ENCODE measurements at places on chromosomes 5 and 9. TPM values are rescaled to one million over a fixed set of nuclear protein-coding genes. Genes with fewer than 3 reads are reported as not detected.

SLC27A6 gene
- polyA plus RNA-seq, result 0.50 TPM

PCDHA2 gene
- polyA plus RNA-seq, result 0.06 TPM

UGCG gene
- 11.6 TPM for polyA plus RNA-seq

RBM18 gene
- polyA plus RNA-seq, result 15.7 TPM

PCDHB3 gene
- 0.68 TPM for polyA plus RNA-seq

CMYA5 gene
- 1.3 TPM for polyA plus RNA-seq

ENG gene
- 84.0 TPM for polyA plus RNA-seq

LCN12 gene
- polyA plus RNA-seq, result 88.7 TPM

C5orf58 gene
- polyA plus RNA-seq, result not detected

ACTL7A gene
- not detected for polyA plus RNA-seq

RASEF gene
- 2.2 TPM for polyA plus RNA-seq

WNT8A gene
- polyA plus RNA-seq, result not detected

ZNF608 gene
- 11.6 TPM for polyA plus RNA-seq

ACTL7B gene
- not detected for polyA plus RNA-seq

MARVELD2 gene
- 7.2 TPM for polyA plus RNA-seq

RNF208 gene
- polyA plus RNA-seq, result 9.4 TPM

BAAT gene
- not detected for polyA plus RNA-seq

SUSD3 gene
- not detected for polyA plus RNA-seq

SHISAL2B gene
- polyA plus RNA-seq, result not detected

HMGCS1 gene
- polyA plus RNA-seq, result 210 TPM

SPATA31C1 gene
- 0.13 TPM for polyA plus RNA-seq

TNFSF15 gene
- polyA plus RNA-seq, result 13.2 TPM

STK32A gene
- polyA plus RNA-seq, result 0.92 TPM

CLPTM1L gene
- polyA plus RNA-seq, result 94.4 TPM

DEPDC1B gene
- 25.4 TPM for polyA plus RNA-seq

RACK1 gene
- 2,196 TPM for polyA plus RNA-seq

HAVCR2 gene
- polyA plus RNA-seq, result 3.0 TPM

APBB3 gene
- polyA plus RNA-seq, result 9.5 TPM

ARAP3 gene
- polyA plus RNA-seq, result 14.2 TPM

SPIN1 gene
- polyA plus RNA-seq, result 82.1 TPM

DMRT3 gene
- not detected for polyA plus RNA-seq

JADE2 gene
- 8.4 TPM for polyA plus RNA-seq

NOL8 gene
- 14.8 TPM for polyA plus RNA-seq

DCP2 gene
- 8.1 TPM for polyA plus RNA-seq

NRG2 gene
- 0.19 TPM for polyA plus RNA-seq

GPR151 gene
- 0.01 TPM for polyA plus RNA-seq

FOXD4L4 gene
- not detected for polyA plus RNA-seq

CD72 gene
- 0.54 TPM for polyA plus RNA-seq

GCNT1 gene
- polyA plus RNA-seq, result 170 TPM

ZNF622 gene
- 30.9 TPM for polyA plus RNA-seq

RIC1 gene
- polyA plus RNA-seq, result 7.6 TPM

IRX2 gene
- polyA plus RNA-seq, result not detected

AGXT2 gene
- polyA plus RNA-seq, result 1.1 TPM

ADGRD2 gene
- polyA plus RNA-seq, result not detected

CCDC192 gene
- not detected for polyA plus RNA-seq

ERCC8 gene
- 8.0 TPM for polyA plus RNA-seq

SV2C gene
- not detected for polyA plus RNA-seq

QRFP gene
- polyA plus RNA-seq, result 0.37 TPM

OCLN gene
- polyA plus RNA-seq, result 134 TPM

LRRC19 gene
- 15.1 TPM for polyA plus RNA-seq

NXNL2 gene
- not detected for polyA plus RNA-seq
